NCI-H1436 (cell line): ENCODE measurements at places on chromosomes 7 and 10.

- DNase-seq = no peak
Measured at GRCh38 chr7:55022002-55022985, 3.5 kb downstream of the EGFR start.

GRCh38 chr7:69898189-69898588, 299.9 kb downstream of the AUTS2 start:
- DNase-seq = no peak

DNA sequence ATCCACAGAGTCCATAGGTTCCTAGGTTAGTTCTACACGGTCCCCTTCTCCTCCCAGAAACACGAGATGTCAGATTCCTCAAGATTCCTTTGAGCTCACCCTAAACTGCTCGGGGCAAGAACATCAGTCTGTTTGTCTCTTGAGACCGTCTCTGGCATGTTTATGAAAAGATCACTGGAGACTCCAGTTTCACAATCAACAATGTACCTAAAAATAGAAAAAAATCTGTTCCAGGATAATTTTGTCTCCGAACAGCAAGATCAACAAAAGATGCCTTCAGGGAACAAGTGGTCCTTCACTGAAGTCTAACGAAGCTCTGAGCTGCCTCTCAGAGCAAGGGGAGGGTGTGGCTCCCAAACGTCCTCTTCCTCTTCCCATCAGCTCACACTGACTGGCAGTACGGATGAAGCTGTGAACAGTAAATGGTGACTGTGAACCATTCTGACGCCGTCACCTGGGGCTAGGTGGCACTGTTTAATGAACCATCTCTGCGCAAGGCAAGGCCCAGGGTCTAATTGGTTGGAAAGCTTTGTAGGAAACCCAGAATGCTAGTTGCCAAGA, 156.2 kb upstream of the LYZL1 start:
- peak; percentile 18 for DNase-seq

GRCh38 chr7:137328373-137329120, 15.0 kb downstream of the PTN start:
- DNase-seq = peak; percentile 45

DNA sequence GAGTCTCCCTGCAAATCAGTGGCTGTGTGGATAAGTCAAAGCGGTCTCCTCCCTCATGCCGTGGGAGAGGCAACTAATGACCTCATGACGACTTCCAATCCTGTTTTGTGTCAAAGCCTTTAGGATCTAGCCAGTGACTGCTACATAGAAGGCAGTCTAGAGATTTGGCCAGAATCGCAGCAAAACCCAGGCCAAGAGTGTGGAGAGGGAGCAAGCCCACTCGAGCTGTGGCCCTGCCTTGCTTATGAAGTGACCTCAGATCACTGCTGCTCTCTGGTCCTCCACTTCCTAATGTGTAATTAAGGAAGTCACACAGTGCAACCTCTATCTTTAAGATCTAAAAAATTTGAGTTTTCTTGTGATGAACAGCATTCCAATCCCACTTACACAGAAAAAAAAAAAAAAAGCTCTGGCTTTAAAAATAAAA, 296.7 kb upstream of the KLF6 start:
- no peak for DNase-seq

DNA sequence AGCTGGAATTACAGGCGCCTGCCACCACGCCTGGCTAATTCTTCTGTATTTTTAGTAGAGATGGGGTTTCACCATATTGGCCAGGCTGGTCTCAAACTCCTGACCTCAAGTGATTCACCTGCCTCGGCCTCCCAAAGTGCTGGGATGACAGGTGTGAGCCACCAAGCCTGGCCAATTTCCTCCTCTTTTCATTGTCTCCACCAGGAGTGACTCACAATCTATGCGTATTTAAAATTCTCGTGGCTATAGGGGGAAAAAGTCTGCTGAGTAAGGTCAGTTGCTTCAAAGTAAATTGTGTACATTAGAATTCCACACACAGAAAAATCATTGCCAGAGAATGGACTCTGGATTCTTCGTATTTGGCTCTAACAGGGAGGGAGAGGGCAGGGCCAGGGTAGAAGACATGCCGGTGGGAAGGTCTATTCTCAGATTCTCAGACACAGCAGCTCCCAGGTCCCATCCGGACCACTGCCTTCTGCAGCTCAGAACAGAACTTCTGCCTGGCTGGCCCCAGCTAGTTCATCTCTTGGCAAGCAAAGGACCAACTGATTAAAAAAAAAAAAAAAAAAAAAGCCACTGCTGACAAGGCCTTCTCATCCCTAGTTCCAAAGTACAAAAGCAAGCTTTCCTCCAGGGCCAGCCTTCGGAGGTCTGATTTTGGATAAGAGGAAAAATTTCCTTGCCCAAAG, 22.2 kb downstream of the PSPH start:
- DNase-seq = no peak

- DNase-seq = peak; percentile 42
Measured at GRCh38 chr10:129897871-129898626, 66.0 kb downstream of the EBF3 start.

- no peak for DNase-seq
Measured at GRCh38 chr7:154857240-154857639, 145.7 kb downstream of the PAXIP1 start.

- no peak for DNase-seq
Measured at GRCh38 chr10:99115703-99116102, 119.9 kb downstream of the HPSE2 start.

DNA sequence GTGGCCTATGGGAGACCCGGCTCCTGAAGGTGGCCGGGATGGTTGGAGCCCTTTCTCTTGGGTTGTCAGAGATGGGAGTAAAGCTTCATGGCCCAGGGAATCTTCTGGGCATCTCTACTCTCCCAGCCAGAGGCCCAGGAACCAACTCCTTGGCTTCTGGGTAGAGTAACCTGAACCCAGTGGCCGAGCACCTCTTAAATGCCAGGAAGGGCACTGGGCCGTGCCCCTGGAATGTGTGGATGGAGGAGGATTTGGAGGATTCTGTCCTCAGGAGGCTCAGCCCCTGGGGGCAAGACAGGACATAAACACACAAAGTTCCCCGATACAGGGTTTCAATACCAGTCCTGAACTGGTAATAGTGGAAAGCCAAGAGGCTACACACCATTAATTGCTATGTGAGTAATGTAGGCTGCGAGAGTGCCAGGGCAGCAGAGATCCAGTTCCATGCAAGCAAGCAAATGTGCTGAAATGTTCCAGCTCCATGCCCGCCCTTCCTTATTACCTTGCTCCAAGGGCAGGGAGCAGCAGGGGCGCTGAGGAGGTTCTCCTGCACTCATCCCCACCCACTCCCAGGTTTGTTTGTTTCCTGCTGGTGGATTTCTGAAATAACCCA, 1.2 kb downstream of the PALD1 start:
- no peak for DNase-seq

GRCh38 chr7:55086413-55087201, 67.8 kb downstream of the EGFR start:
- DNase-seq = peak; percentile 14

DNA sequence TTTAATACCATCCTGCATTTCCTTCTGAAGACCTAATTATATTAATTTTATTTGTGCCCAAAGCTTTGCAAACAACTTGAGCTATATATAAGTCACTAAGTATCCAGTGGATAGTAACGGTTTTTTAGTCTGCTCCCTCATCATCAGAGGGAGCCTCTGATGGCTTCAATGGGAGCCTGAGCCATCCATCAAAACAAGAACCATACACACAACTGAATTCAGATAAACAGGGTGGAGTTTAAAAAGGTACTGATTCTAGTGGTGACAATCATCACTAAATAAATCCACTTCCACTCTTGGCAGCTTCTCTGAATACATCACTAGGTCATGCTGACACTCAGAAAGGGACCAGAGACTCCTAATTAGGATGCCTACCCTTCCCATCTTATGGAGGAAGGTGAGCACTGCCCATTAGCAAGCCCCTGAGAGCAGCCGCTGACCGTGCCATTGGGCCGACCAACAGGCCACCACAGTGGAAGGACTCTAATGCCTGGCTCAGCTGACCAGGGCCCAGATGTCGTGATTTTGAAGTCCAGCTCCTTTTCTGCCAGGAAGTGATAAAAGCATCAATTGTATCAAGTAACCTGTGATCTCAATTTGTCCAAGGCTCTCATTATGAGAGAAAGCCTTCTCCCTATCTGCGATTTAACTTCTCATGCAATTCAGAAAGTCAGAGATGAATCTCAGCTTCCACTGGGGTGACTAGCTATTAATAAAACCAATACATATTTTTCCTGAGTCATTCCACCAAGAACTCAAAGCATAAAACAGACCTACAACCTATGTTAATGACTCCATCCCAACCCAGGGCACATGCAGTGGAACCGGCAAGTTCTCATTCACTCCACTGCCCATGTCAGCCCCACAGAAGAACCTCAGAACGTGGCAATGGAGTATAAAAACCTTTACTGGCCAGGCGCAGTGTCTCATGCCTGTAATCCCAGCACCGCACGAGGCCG, 13.1 kb downstream of the VOPP1 start:
- DNase-seq = no peak

DNA sequence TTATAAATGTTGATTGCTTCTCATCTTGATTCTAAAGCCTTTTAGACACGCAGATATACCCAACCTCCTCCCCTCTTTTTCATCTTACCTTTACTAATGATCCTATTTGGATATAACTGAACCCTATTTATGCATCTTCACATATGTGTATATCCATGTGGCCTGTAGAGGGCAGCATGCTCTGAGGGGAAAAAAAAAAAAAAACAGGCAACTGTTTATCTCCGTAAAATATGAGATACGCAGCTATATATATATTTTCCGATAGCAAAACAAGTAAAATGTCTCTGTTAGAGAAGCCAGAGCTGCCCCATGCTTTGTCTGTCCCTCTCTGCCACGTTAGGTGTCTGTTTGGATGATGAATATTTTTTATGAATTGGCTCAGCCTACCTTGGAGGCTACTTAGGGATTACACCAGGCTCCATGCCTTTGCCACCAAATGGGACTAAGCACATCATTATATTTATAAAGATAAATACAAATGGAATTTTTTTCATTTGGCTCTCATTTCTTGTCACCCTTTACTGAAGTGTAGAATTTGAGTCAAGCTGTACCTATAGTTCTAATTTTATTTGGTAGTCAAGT, 174.8 kb upstream of the FZD1 start:
- DNase-seq = peak; percentile 42

- no peak for DNase-seq
Measured at GRCh38 chr10:4639960-4640359, 186.0 kb upstream of the AKR1E2 start.

- DNase-seq = no peak
Measured at GRCh38 chr7:84536271-84536870, 341.8 kb upstream of the SEMA3A start.

- no peak for DNase-seq
Measured at GRCh38 chr10:4361581-4361980, 464.4 kb upstream of the AKR1E2 start.

DNA sequence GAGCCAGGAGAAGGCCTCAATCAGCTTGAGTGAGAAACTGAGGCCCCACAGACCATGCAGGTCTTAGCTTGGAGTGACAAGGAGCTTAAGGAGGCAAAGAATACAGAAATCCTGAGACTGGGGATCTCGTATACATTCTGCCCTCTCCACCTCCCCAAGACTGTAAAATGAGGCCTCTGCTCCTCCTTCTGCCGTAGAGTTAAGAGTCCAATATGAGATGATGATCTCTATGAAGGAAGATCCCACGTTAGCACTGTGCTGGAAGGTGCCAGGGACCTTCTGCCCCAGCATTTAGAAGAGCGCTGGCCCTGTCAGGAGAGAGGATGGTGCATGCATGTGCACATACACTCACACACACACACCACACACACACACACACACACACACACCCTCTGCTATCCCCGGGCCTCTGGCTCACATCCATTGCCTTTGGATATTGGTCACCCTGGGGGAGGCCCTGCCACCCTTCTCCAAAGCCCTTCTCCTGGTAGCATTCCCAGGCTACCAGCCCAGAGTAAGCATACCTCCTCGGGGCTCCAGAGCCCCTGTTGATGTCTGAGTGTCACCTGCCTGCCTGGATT, 15.0 kb downstream of the ZCCHC24 start:
- DNase-seq = no peak

DNA sequence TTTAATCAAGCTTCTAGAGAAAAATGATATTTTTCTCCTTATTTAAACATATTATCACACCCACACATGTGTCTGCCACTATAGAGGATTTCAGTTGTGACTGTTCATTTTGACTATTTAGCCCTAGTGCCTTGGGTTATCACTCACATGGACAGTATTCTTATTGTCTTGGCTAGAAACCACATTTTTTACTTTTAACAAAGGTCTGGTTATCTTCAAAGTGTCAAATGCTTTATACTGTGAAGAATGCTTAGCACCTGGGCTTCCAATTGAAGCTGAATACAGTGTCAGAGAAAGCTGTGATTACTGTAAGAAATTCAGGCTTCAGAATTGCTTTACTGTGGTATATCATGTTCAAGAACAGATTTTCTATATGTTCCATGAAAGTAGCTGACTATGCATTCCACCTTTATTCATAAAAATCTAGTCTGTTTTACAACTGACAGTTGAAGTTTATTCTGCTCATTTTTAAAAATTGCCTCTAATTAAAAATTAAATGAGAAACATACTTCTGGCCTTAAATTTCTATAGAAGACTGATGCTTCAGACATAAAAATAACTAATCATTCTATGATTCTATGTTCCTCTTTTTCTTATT, 278.6 kb downstream of the SEMA3D start:
- DNase-seq = no peak

DNA sequence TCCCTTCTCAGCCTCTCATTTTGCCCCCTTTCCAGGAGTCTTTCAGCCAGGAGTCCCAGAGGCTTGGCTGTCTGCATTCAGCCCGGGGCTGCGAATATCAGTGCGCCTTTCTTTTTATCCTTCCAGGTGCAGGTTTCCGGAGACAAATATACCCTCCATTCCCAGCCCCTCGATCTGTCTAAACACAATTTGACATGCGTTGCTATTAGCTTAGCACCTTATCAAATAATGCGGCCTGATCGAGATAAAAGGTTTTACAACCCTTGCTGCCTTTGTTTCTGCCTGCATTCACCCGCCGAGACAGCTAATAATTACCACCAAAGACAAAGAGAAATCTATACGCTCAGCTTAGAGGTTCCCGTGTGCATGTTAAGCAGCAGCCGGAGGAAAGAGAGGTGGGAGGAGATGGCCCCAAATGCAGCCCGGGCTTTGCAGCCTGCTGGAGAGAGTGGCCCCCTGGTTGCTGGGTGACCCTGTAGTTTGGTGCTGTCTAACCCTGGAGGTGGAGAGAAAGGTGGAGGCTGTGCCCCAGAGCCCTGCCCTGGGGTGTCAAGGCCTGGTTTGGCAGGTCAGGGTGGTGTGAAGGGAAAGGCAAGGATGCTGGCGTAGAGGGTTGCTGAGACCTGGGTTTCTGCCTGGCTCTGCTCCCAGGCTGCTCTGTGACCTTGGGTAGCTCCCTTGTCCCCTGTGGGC, 185.3 kb downstream of the RPS24 start:
- DNase-seq = peak; percentile 42
